Activated T-helper 1 cell treated with anti-CD3 and anti-CD28 coated beads, Interleukin-12 subunit alpha, Interleukin-12 subunit beta, Interleukin-2, Interleukin-4 antibody, amounts not matched to agents 30 ng/mL and 10 ng/mL and 1 ng/mL, durations not matched to agents 14 hours and 24 hours and 36 hours (primary cell): ENCODE measurements at places on chromosomes 13 and 19. TPM values are rescaled to one million over a fixed set of nuclear protein-coding genes. Genes with fewer than 3 reads are reported as not detected.

Gene PRSS57
- not detected in 2 replicates for total RNA-seq

Gene TEKTIP1
- total RNA-seq: 1.4 and 1.7 TPM in 2 replicates

Gene GJB2
- 2.9 TPM in 2 replicates for total RNA-seq

Gene EDDM13
- 0.29 and 0.51 TPM in 2 replicates for total RNA-seq

Gene DCT
- not detected in 2 replicates for total RNA-seq

Gene C5AR1
- total RNA-seq: 1.4 and 1.5 TPM in 2 replicates

Gene MAP2K7
- 47.6 and 51.9 TPM in 2 replicates for total RNA-seq

Gene SLC44A2
- 92.9 and 94.4 TPM in 2 replicates for total RNA-seq

Gene ZNF552
- total RNA-seq: 9.0 and 10.7 TPM in 2 replicates

Gene ZNF610
- 0.29 and 0.36 TPM in 2 replicates for total RNA-seq

Gene CD33
- total RNA-seq: 6.3 and 6.8 TPM in 2 replicates

Gene FUT3
- total RNA-seq: not detected in 2 replicates

Gene VSTM2B
- not detected in 2 replicates for total RNA-seq

Gene MEIOSIN
- total RNA-seq: not detected in 2 replicates

Gene MBD3L3
- not detected in 2 replicates for total RNA-seq

Gene OR4F17
- not detected in 2 replicates for total RNA-seq

Gene C19orf53
- 158 and 162 TPM in 2 replicates for total RNA-seq

Gene GDF15
- not detected in 2 replicates for total RNA-seq

Gene RABAC1
- 36.2 and 41.3 TPM in 2 replicates for total RNA-seq

Gene TMEM59L
- 0.10 and 0.17 TPM in 2 replicates for total RNA-seq

Gene ZNF682
- 6.1 and 6.2 TPM in 2 replicates for total RNA-seq

Gene MBD3L2
- total RNA-seq: not detected in 2 replicates

Gene VSIG10L
- 5.6 and 6.0 TPM in 2 replicates for total RNA-seq
